ENCODE measurements at places on chromosomes 6 and 20.

DNA sequence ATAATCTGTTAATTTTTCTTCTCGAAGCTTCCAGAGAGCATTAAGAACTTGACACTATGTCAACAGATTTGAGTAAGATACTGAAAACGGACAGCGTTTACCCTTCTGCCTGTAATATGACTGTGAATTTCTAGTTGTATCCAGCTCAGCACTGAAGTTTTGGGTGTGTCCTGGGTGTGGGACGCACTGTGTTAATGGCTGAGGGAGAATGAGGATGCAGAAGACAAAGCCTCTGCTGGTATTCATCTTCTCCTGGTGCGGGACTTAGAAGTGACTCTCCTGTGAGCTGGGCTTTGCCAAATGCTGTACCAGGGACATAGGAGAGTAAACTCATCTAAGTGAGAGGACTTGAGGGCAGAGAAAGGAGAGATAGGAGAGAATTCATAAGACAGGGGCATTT lies 90.3 kb upstream of the CLDN20 start:
- DNase-seq, result no peak

GRCh38 chr20:48017509-48017908 lies 232.2 kb upstream of the SULF2 start:
- no peak for DNase-seq

DNA sequence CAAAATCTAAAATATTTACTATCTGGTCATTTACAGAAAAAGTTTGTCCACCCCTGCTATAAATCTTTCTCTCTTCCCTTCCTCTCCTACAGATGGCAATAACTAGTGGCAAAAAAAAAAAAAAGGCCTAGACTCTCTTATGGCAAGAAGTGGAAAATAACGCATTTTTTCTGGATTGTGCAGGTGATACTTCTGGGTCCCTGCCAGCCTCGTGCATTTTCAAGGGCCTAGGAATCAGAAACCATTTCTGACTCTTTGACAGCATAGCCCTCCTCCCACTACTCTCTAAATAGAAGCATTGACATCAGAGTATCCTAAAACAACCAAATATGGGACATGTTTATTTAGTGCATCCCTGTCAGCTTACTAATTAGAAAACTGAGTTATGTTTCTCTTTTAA lies 251.0 kb downstream of the KHDC1L start:
- DNase-seq, result no peak

DNA sequence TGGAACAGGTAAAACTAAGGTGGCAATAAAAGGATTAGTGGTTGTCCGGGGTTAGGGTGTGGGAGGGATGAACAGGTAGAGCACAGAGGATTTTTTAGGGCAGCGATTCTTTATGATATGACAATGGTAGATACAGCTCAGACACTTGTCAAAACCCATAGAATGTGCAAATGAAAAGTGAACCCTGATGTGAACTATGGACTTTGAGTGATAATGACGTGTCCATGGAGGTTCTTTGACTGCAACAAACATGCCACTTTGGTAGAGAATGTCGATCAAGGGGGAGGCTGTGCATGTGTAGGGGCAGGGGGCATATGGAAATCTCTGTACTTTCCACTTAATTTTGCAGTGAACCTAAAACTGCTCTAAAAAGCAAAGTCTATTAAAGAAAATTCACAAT lies 100.7 kb downstream of the LAMP5 start:
- DNase-seq, result no peak

DNA sequence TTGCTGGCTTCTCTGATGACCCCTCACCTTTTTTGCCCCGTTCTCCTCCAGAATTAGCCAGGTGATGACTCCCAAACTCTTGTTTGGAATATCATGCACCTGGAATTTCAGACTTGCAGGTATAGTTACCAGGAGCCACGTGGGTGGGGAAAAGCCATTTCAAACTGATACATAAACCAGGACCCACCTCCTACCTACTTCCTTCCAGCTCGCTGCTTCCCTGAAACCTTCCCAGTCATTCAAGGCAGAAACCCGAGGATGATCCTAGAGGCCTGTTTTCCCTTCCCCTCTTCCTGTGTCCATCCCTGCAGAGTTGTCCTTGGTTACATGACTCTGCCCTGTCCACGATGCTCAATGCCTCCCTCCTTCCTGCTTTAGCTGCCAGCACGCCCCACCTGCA lies 101.9 kb downstream of the MTHFD1L start:
- no peak for DNase-seq

DNA sequence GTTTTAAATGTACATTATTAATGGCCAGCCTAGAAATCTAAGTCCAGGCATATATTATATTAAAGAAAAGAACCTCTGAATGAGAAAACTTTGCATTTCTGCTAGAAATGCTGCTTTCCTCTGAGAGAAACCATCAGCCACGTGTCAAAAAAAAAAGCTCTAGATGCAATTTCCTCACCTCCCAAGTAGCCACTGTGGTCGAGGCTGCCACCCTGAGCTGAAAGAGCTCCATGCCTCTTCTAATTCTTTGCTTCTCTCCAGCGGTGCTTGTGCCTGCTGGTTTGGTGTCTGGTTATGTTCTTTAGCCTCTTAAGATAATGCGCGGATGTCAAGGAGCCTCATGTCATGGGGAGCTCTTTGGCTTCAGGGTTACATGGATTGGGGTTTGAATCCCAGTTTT lies 316.0 kb downstream of the TFAP2C start:
- DNase-seq, result no peak

DNA sequence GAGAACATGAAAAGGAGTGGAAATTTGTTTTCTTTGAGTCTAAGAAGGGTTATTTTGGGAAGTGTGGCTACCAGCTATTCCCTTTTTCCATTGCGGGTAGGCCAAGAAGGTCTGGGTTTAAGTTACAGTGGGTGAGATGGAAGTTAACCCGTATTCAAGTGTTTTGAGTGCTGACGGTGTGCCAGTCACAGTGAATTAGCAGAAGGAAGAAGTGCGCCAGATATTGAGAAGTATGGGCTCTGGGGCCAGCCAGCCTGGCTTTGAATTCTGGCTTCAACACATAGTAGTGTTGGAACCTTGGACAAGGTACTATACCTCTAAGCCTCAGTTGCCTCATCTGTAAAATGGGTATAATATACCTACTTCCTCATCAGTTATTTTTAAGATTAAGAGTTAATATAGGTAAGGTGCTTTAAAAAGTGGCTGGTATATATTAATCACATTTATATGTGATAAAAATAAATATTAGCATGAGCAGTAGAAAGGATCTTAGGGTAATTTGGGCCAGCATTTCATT lies 16.3 kb downstream of the ZNF76 start:
- DNase-seq, result no peak

DNA sequence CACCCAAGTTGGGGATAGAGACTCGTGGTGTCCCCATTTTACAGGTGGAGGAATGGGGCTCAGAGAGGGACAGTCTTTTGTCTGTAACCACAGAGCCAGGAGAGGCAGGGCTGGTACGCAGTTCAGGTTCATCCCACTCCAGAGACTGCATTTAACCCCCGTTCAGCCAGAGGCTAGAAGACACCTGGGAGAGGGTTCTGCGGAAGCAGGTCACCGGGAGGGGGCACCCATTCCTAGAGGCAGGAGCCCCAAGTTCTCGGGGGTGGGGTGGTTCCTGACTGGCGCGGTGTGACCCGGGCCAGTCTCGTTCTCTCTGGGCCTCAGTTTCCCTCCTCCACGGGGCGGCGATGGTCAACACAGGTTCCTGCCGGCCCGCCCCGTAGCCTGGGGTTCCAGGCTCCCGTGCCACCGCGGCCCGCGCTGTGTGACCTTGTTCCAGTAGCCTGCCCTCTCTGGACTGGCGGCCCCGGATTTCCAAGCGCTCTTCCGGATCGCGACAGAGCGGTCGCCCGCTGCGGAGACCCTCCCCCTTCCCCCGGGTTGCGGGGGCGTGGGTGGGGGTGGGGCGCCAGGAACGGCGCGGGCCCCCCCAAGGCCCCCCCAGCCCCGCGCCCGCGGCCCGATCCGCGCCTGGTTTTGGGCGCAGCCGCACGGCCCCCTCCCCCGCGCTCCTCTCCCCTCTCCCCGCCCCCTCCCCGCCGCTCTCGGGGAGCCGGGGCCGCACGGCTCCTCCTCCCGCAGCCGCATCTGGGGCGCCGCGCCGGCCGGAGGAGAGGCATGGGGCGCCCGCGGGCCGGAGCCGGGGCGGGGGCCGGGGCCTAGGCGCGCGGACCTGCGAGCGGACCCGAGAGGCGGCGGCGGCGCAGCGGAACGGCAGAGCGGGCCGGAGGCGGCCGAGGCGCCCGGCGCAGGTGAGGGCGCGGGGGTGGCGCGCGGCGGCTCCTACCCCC lies at the start of gene DLGAP4:
TSS of gene DLGAP4 (plus strand) at position 738 of the 950 bp plus-strand sequence. CDS start 125,379 bp downstream, outside the sequence.
- DNase-seq, result no peak

- no peak for DNase-seq
These were observed 29.4 kb upstream of the ADRM1 start for GRCh38 chr20:62273416-62273815.

DNA sequence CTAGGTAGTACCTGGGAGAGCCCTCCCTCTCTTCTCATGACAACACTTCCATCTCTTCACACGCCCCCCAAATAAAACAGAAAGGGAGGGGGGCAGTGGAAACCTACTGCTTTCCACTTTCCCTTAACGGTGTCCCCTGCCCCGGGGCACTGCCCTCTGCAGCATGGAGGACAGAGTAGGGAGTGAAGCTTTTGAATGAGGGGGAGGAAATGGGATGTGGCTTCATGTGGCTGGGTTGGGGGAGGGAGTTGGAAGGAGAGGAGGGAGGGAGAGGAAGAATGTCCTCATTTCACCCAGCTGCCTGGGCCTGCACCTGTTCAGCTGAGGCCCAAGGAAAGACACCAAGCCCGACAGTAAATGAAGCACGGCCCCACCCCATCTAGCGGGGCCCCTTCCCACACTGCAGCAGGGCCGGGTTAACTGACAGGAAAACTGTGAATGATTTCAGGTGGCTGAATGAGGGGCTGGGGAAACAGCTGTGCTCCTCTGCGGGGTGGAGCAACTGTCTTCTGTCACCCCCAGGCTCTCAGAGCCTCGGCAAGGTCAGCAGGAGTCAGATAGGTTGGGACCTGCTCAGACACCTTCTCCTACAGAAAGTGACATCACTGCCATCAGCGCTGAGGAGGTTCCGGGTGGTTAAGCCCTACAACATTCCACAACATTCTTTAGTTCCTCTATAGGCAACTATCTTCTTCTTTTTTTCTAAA lies 40.0 kb upstream of the TAF8 start:
- DNase-seq, result no peak

DNA sequence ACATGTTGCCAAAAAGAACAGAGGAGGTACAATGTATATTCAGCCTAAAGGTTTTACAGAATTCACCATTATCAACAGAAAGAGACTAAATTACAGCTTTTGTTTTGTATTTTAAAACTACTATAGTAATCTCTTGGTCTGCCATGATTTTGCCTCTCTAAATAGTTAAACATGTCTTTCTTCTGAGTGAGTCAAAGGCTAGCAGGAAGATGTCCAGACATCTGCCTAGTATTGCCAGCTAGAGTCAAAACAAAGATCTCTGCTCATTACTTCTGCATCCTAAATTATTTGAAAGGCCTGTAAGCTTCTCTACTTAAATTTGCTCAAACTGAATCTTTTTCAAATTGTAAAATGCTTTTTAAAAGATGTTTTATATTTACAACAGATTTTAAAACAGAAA lies 8.8 kb downstream of the ASF1A start:
- DNase-seq, result no peak

Measured in ascending aorta (tissue), 2 donors.